ENCODE measurements at places on chromosomes 3 and 15.
A peak's percentile ranks its signal among the peaks of the same experiment; 100 is the strongest.

DNA sequence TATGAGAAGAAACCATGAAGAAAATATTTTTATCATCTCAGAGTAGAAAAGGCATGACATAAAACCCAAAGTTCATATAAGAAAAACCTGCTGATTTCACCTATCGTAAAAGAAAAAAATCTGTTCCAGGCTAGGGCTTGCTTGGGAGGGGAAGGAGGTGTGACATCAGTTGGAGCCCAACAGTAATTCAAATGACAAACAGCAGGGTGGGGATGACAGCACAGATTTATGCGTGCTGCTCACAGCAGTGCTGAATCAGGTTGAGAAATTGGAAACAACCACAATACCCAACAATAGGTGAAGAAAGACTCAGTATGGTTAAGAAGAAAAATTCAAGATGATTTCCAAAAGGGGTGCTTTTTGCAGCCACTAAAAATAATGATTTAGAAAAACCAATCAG lies 172.4 kb downstream of the PDE8A start:
- DNase-seq, result no peak

DNA sequence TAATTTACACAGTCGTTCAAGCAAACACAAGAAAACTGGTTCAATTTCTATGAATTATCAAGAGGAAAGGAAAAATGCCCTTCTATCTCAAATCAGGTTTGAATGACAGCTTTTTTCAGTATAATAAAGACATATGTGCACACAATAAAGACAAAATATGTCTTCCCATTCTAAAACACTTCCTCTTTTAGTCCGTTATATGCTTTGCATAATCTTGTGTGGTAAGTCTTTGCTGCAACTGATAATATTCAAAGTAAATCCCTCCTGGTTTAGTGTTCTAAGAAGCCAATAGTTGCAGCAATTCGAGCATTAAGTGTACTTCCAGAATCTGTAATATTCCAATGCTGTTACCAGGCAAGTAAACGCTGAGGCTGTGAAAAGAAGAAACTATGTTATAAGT lies 43.7 kb upstream of the MAPKBP1 start:
- DNase-seq, result no peak

DNA sequence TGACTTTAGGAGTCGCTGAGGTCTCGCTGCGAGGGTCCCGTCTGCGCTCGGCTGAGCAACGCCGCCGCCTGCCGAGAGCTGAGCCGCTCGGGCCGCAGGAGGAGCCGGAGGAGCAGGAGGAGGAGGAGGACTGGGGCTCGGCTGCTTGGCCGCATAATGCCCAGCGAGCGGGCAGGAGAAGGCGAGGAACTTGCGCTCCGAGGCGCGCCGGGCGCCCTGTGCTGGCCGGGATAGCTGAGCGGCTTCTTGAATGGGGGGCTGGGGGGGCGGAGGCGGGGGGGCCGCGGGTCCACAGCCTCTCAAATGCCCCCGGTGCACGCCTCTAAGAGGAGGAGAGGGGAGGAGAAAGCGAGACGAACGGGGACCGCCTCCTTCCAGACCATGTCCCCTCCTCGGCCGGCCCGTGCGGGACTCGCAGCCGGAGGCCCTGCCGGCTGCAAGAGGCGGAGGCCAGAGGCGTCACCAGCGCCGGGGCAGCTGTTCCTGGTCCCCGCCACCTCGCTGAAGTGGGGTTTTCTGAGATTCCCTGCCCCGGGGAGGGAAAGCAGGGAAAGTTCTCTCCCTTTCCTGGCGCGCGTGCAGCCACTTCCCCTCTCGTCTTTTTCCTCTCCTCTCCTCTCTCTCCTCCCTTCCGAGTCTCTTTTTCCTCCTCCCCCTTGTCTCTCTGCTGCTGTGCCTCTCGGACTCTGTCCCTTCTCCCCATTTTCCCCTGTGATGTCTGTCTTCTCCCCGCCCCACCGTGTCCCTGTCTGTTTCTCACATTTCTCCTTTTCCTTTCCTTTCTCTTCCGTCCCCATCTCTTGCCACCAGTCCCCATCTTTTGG lies at the start of gene ADAMTS9:
Gene ADAMTS9, minus strand, starts transcription at position 220 of the 824 bp plus-strand sequence. CDS start 343 bp downstream, outside the sequence.
- DNase-seq, result peak; percentile 43

DNA sequence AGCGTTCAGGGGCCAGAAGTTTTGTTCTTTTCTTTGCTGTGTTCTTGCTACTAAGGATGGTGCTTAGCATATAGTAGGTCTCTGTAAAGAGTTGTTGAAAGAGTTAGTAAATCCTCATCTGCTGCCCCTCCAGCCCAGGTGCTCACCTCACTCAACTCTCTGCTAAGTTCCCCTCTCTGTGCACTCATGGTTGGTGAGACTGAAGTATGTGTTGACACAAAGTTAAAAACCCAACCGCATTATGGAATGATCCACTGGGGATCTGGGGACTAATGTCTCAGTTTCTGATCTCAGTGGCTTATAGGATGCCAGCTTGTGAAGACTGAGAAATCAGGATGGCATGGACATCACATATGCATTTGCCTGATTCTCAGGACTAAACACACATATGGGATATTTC lies 13.8 kb downstream of the RYR3 start:
- no peak for DNase-seq

DNA sequence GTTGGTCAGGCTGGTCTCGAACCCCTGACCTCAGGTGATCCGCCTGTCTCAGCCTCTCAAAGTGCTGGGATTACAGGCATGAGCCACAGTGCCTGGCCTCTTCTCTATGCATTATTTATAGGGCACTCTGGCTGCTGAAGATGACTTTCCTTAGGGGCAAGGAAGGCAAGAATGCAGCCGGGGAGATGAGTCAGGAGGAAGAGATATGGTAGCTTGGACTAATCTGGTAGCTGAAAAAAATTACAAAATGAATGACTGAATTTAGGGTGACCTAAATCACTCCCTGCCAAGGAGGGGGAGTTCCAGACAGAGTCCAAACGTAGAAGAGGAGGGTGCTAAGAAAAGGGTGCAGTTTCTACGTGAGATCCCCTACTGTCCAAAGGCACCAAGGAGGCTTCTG lies 14.2 kb downstream of the RHCG start:
- DNase-seq, result no peak

GRCh38 chr15:90268415-90268814 lies 2.9 kb downstream of the NGRN start:
- DNase-seq, result no peak

DNA sequence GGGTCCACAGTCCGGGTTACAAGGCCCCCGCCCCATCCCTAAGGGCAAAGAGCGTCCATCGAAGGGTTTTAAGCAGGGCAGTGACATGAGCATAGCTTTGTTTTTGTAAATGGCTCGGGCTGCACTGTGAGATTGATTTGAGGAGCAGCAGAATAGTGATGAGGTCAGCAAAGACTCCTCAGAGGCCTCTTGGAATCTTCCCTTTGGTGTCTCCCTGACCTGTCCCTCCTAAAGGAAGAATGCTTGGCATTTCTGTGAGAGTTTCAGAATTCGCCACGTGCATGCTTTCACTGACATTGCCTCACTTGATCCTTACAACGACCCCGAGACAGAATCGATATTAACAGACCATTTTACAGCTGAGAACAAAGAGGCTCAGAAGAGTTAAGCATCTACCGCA lies 20.3 kb downstream of the LAMP3 start:
- DNase-seq, result no peak

GRCh38 chr3:189630767-189631372 lies 319 bp upstream of the TP63 start:
- DNase-seq, result no peak

DNA sequence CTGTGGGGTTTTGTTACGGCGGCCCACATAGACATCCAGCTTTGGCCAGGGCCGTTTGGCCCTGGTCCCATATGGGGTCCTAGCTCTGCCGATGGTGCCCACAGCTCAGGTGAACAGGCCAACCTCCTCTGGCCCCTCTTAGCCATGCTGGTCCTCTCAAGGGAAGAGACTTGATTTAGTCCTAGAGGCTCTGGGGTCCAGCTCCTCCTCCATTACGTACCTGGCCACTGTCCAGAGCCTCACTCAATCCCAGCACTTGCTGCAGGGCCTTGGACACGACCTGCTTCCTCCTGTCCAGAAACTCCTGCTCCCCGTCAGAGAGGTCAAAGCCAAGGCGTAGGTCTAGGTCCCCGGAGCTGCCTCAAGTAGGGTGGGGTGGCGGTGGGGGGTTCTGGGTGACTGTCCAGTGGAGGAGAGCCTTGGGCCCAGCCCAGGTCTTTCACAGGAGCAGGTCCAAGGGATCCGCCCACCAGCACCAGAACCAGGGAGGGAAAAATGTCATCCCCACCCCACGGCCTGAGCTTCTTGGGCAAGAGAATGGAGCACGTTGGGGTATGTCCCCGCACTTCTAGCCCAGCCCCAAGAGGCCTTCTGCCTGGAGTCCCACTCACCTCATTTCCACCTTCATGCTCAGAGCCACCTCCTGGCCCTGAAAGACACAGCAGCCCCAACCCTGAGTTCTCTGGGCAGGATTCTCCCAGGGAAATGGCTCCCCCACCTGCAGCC lies 6.8 kb downstream of the PLA2G4F start:
- no peak for DNase-seq

DNA sequence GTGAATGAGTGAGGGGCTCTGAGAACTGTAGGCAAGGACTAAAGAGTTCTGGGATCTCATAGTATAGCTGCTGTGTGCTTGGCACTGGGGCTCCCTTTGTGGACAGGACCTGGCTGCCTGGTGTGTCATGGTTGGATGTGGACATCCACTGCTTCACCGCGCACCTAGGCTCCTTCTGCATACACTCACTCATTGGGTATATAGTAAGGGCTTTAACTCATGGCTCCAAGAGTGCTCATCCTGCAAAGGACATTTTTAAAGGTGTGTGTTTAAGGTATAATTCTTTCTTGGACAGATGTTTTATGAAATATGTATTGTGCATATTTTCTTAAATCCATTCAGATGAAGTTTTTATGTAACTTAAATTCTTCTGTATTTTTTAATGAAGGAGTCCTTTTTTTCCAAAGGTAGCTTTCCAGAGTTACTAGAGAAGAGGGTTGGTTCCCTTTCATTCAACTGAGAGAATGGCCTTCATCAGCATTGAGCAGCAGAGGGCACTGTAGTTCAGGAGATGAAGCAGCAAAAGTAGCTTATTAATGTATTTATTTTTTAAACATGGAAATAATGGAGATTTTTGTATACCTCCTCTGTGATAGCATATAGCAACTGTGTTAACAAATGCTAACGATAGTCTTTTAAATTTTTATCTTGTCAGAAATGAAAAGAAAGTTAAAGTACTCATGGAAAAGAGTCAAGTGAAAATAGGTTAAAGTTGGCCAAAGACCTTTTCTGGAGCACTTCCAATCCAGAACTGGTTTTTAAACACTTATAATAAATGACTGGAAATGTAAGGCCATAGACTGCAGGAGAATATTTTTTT lies 25.2 kb downstream of the OXNAD1 start:
- DNase-seq, result no peak

- no peak for DNase-seq
These were observed 831 bp downstream of the IFT57 start for GRCh38 chr3:108221393-108221792.

DNA sequence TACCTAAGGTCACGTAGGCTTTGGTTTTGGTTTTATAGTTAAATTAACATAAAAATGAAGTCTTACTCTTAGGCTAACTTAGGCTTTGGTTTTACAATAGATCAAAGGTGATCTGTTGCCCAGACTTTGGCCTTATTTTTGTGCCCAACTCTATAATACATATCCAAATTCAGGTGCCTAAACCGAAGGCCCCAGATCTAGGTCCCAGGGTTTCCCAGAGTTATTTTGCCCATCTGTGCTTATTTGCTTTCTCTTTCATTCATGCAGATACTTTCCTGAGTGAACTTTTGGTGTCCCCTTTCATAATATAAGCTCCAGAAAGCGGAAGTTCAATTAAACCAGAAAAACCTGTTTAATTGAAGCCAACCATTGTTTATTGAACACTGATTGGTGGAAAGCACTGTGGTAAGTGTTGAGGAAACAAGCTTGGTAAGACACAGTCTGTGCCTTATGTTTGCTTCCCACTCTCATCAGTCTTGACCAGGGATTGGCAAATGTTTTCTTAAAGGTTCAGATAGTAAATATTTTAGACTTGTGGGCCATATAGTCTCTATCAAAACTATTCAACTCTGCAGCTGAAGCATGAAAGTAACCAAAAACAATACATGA lies 209.7 kb downstream of the WDR72 start:
- DNase-seq, result no peak

DNA sequence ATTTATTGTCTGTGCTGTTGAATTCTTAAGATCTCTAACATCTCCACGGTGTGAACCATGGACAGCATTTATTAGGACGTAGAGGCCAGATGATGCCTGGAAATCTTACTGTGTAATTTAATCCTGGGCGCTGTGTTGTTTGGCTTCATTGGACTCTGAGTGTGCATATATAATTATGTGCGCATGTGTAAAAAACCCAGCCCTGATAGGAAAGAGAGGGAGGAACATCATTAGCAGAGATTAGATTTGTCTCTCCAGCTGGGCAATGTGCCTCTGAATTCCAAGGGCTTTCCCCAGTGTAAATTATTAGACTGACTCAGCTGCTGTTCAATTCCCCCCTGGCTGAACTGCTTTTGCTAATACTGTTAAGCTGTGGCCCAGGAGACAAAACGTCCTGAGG lies 39.6 kb downstream of the MAP3K13 start:
- DNase-seq, result no peak

- no peak for DNase-seq
These were observed 32.4 kb upstream of the PLSCR2 start for GRCh38 chr3:146501752-146502151.

- DNase-seq, result no peak
These were observed 1.4 kb downstream of the PTH1R start for GRCh38 chr3:46878781-46879436.

DNA sequence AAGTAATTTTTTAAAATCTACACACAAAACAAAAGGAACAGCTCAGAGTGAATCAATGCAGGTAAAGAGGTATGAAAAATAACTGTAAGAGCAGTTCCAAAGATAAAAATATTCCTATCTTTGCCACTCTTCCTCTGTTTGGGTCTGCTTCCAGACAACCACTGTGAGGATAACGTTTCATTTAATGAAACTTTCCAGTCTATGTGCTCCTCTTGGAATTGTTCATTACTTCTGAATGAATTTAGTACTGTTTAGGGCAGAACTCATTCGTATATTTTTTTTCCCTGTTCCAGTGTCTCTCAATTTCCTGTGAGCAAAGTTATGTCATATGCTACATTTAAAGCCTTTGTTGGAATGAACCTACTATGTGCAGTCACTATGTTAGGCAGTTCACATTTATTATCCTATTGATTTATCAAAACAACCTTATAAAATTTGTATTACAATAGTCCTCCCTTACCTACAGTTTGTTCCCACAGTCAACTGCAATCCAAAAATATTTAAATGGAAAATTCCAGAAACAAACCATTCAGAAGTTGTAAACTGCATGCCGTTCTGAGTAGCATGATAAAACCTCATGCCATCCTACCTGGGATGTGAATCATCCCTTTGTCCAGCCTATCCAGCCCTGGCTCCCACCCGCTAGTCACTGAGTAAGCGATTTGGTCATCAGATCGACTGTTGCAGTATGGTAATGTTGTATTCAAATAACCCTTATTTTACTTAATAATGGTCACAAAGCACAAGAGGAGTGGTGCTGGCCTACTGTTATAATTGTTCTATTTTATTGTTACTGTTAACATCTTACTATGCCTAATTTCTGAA lies 98.1 kb downstream of the TMCC1 start:
- DNase-seq, result no peak
